Stimulated activated naive CD4-positive, alpha-beta T cell (primary cell): ENCODE measurements at places on chromosomes 6 and 20.

DNA sequence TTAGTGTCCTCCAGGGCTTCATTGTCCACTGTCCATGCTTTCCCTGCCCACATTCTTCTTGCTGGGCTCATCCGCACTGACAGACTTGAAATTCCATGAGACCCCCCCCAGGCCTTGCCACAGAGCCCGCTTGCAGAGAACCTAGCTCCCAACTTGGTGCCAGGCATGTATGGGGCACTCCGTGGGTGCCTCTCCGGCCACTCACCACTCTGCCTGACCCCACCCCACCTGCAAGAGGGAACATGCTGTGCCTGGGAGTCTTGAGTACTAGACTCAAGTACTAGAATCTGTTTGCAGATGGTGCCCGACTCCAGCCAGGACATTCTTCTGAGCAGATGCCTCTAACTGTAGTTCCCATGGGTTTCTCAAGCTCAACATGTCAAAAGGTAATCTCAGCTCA, 47.9 kb downstream of the TRERF1 start:
- no peak for DNase-seq

- DNase-seq, result no peak
These were observed 246.8 kb downstream of the MYLK4 start for GRCh38 chr6:2503816-2504494.

GRCh38 chr6:42294759-42295158, 77.1 kb upstream of the MRPS10 start:
- DNase-seq, result no peak

DNA sequence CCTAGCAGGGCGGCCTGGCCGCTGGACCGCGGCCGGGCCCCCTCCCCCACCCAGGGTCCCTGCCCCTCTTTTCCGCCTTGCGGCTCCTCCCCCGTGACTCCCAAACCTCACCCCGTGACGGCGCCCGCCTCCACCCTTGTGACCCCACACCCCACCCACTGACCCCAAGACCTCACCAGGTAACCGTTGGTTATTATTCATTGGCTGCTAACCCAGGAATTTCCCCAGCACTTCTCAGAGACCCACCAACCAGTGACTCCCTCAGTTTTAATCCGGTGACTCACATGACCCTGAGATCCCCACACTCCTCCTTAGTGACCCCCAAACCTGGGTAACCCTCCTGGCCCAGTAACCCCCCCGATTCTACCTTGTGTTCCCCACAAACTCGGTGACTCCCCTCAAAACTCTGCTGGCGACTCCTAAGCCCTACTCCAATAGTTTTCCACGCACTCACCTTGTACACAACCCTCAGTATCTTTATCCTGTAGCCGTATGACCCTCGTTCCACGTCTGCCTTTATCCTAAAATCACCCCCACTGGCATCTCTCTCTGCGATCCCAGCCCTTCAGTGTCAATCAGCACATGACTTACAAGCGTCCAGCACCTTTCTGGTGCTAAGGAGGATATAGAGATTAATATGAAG, 534 bp downstream of the ZNF76 start:
- DNase-seq, result peak; percentile 72

DNA sequence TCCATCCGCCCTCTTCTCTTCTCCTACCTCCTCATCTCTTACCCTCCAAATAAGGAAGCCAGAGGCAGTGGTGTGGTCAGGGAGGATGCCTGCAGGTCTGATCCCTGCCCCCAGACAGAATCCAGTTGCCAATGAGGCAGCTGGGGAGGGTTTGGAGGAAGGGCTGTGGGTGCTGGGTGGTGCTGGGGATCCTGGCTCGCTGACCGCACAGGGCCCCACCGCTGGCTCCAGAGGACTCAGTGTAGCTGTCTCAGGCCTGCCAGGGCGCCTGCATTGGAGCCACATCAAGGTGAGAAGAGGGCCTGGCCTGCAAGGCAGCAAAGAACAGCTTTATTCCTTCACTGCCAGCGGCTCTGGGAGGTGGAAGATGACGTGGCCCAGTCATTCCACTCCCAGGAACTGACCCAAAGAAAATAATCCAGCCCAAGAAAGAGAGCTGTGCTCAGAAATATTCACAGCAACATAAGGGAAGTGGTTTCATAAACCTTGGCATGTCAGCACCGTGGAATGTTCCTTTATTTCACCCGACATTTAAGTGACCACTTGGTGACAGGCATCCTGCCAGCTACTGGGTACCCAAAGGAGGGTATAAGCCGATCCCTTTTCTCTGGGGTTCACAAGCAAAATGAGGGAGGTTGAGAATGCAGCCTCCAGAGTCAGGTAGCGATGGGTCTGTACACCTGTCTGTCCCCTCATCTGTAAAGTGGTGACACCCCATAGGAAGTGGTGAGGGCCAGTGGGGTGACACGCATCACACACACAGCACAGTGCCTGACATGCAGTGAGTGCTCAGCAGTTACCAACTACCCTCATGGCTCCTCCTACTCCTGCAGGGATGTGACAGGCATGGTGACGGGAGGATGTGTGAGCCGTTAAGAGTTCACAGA, 125.1 kb downstream of the SNX5 start:
- DNase-seq, result no peak

- DNase-seq, result no peak
These were observed 15.1 kb upstream of the SNX3 start for GRCh38 chr6:108275976-108276375.

GRCh38 chr6:1893470-1894130, 283.9 kb downstream of the FOXC1 start:
- no peak for DNase-seq

DNA sequence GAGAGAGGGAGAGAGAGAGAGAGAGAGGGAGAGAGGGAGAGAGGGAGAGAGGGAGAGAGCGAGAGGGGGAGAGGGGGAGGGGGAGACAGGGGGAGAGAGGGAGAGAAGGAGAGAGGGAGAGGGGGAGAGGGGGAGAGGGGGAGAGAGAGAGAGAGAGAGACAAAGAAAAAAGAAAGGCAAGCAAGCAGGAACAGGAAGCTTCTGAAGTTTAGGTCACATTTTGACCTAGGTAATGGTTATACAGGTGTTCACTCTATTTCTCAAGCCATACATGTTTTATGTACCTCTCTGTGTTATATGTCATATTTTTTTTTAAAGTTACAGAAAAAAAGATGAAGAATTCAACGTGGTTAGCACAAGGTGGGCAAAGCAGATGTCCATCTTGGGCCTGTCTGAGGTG, 9.4 kb downstream of the NHSL1 start:
- DNase-seq, result no peak

DNA sequence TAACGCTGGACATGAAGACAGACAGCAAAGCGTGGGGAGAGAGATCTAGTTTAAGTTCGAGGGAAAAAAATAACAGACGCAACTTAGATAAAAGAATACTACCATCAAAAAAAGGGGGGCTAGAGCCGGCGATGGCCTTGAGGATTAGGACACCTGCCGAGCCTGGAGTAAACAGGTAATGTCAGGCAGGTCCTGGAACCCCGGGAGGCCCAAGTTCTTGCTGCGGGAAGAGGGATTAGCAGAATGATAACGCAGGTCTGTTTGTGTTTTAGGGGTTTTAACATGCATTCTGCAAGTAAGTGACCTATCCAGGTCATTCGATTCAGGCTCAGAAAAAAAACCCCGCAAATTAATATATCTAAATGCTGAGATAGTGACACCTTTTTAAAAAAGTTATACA, 754 bp upstream of the TMEM170B start:
- no peak for DNase-seq

- DNase-seq, result no peak
These were observed 24.3 kb downstream of the BMP6 start for GRCh38 chr6:7750197-7750596.

GRCh38 chr6:105024803-105025202, 67.9 kb downstream of the LIN28B start:
- no peak for DNase-seq

DNA sequence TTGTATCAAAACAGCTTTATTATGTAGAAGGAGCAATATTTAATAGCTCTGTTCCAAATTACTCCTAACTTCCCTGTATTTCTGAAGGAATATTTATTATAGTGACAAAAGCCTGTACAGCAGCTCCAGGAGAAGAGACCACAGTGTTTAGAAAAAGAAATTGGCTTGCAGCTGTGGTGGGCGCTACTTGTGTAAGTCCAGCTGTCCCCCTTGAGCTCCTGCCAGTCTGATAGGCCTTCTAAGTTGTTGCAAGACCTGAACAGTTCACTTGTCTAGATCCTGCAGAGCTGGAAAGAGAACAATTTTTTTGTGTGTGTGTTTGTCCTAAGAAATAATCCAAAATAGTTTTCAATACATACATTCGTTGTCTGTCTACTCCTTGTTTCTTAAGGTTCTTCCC, 86.6 kb downstream of the JARID2 start:
- DNase-seq, result no peak

DNA sequence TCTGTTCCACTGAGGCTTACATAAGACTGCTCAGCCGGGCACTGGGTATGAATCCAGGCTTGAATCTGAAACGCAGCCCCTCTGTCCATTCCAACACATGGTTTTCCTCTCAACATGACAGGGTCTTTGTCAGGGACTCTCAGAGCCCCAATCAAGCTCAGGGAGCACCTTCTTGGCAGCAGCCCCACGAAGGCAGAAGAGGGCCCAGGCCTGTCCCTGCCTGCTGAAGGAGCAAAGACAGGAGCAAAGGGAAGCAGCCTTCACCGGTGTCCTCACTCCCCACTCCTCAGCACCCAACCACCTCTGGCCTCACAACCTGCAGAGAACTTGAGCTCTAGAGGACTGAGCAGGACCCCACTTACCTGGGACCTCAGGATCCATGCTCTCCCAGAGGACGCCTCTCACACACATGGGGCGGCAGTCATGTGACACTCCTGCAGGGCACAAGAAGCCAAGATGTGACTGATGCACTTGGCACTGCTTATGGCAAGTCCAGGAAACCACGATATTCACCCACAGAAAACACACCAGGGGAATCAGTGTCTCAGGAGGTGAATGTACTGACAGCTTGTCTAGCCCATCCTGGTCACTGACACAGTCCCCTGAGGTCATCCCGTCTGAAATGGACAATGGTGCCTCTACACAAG, 4.3 kb downstream of the SNHG17 start:
- DNase-seq, result no peak

DNA sequence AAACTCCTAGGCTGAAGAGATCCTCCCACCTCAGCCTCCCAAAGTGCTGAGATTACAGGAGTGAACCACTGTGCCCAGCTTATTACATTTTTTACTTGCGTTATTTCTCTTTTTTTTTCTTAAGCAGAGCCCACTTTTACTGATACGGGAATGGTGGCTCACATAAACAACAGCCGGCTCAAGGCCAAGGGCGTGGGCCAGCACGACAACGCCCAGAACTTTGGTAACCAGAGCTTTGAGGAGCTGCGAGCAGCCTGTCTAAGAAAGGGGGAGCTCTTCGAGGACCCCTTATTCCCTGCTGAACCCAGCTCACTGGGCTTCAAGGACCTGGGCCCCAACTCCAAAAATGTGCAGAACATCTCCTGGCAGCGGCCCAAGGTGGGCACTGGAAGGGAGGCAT, 10.5 kb downstream of the CAPN11 start:
- DNase-seq, result no peak

DNA sequence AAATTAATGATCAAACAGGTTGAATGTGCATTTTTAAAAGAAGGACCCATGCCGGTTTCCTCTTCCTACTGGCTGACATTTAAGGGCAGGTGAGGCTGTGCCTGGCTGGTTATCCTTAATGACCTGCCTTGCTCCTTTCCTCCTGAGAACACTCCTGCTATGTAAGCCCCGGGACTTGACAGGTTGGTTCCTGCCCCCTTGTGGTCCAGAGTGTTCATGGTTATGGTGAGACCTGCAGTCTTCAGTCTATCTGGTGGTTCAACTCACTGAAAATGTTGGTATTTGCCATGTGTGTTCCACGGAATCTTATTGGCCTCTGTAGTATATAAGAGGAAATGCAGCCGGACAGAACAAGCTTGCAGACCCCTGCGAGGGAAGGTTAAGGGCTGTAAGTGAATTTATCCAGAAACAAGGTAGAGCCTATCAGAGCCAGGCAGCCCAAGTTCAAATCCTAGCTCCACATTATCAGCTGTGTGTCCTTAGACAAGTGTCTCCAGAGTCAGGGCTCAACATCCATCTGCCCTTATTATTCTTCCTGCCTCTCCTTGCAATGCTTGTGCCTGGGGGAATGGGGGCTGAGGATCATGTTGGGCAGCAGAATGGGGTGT, 5.2 kb upstream of the BPIFA3 start:
- peak; percentile 15 for DNase-seq

DNA sequence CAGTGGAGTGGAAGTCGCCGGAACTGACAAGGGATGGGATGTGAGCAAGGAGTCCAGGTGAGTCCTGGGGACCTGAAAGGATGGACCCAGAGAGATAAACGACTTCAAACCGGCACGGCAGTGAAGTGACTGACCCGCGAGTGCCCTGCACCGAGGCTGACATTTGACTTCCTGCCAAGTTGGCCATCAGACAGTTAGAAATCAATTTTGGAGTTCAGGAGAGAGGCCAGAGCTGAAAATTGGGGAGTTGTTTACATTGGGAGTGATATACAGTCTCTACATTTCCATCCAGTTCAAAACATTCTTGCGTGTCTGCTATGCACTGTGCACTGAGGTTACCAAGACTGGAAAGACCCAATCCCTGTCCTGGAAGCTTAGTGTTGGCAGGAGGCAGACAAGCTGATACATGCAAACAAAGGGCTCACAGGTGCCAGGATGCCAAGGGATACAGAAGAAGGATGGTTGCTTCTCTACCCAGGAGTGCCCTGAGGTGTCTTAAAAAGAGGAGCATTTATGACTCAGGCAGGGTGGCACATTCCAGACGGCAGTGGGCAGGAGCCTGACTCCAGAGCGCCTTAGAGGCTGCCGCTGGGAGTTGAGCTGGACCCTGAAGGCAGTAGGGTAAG, 186.6 kb downstream of the MTHFD1L start:
- DNase-seq, result no peak

DNA sequence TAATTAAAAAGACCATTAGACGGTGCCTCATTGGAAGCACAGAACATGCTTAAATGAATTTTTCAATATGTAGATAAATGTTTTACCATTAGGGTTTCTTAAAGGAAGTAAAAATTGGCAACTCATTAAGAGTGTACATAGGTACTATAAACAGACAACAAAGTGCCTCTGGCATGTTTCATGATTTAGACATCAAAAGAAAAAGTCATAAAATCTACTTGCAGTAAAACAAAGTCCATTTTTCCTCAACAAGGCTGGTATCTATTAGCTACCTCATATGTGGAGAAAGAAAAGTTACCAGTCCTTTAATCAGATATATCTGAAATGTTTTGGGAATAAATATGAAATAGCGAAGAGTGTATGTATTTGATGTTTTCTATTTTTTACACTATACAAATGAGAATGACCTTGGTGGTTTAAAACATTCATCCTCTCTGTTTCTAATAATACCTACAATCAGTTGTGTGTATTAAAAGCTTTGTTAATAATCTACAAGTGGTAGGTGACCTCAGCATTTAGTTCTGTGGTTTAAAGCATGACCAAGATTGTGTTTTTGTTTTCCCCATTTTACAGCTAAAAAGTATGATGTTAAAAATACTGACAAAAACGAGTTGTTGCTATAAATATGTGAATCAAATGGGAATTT, 87.5 kb downstream of the HDGFL1 start:
- DNase-seq, result no peak

DNA sequence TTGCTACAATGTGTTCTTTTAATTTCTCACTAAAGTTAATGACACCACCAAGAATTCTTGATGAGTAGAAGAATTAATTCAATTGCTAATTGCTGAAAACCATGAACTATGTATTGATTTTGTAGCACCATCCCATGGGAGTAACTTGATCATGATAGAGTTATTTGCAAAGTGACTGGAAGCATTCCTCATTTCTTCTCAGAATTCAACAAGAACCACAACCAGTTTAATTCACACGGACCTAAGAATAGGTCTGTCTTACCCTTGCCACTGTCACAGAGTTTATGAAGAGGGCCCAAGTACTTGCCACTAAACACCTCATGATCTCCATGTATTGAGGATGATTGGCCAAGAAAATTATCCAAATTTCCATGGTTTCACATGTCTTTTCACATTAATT, 222.2 kb downstream of the TMEM242 start:
- DNase-seq, result no peak
